ENCODE measurements at places on chromosomes 2 and 18. TPM values are rescaled to one million over a fixed set of nuclear protein-coding genes. Genes with fewer than 3 reads are reported as not detected.

The ANKRD30B gene
- total RNA-seq = not detected

The DNAH7 gene
- total RNA-seq = 0.35 TPM

The CPS1 gene
- total RNA-seq = 2.7 TPM

The HOXD12 gene
- total RNA-seq = not detected

The APCDD1 gene
- 27.9 TPM for total RNA-seq

The GRB14 gene
- total RNA-seq = 6.3 TPM

The STEAP3 gene
- 6.9 TPM for total RNA-seq

The CD8A gene
- total RNA-seq = 0.52 TPM

The ANKRD23 gene
- 23.6 TPM for total RNA-seq

The TM4SF20 gene
- not detected for total RNA-seq

The MERTK gene
- total RNA-seq = 3.4 TPM

The PCARE gene
- 0.72 TPM for total RNA-seq

The FEZ2 gene
- total RNA-seq = 50.5 TPM

The BOD1L2 gene
- not detected for total RNA-seq
